ENCODE measurements at places on chromosomes 7 and 10.

DNA sequence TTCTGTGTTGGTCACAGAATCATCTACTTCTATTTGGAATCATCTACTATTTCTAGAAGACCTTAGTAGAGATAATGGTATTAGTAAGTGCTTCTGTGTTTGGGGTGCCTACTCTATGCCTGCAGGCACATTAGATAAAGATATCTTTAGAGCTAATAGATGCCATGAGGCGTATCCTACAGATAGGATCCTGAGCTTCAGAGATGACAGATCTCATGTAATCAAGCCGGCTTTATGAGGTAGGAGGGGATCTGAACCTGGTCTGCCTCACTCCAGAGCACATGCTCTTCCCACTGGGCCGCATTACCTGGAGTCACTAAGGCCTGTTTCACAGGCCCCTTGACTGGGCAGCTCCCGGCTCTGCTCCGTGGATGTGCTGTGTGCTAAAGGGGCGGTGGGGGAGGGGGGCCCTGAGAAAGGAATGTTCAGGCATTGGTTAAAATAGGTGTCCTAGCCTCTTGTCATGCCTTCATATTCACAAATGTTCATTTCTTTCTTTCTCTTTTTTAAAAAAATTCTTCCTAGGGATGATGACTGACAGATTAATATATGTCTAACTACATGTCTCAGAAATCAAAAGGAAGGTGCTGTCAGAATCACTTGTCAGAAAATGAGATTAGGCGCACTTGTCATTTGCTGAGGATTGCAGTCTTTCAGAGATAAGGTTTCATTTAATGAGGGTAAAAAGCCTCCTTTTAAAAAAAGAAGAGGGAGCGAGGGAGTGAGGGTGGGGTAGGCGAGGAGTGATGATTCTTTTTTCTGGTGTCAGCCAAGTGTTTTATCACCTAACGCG is 458.0 kb upstream of the GALNT17 start:
- no peak for DNase-seq

GRCh38 chr10:91613411-91614187 is 19.3 kb downstream of the PPP1R3C start:
- DNase-seq: no peak

DNA sequence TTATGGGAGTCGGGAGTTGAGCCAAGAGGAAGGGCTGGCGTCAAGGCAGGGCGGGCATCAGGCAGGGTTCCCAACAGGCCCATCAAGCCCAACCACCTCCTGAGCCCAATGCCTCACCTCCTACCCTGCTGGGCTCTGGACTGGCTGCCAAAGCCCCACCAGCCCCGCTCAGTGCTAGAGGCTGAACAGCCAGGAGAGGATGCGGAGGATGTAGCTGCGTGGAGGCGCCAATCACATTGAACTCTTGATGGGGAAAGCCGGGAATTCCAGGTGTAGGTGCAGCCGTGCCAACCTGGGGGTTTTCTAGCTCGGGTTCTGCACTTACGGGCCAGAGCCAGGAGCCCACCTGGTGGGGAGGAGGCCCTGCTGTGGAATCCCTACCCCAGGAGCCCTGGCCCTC is 12.9 kb downstream of the ATP5MF start:
- no peak for DNase-seq

GRCh38 chr7:67857698-67858097 is 861.1 kb downstream of the TYW1 start:
- DNase-seq: no peak

DNA sequence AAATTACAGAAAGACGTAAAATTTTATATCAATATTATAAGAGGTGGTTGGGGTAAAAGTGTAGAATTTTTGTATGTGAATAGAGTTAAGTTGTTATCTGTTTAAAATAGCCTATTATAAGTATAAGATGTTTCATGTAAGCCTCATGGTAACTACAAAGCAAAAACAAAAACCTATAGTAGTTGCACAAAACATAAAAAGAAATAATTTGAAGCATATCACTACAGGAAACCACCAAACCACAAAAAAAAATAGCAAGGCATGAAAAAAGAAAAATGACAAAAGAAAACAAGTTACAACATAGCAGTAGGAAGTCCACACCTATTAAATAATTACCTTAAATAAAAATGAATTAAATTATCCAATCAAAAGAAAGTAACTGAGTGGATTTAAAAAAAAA is 12.4 kb upstream of the GSTK1 start:
- no peak for DNase-seq
